ENCODE measurements at places on chromosomes 7 and 10. TPM values are rescaled to one million over a fixed set of nuclear protein-coding genes. Genes with fewer than 3 reads are reported as not detected.

DNA sequence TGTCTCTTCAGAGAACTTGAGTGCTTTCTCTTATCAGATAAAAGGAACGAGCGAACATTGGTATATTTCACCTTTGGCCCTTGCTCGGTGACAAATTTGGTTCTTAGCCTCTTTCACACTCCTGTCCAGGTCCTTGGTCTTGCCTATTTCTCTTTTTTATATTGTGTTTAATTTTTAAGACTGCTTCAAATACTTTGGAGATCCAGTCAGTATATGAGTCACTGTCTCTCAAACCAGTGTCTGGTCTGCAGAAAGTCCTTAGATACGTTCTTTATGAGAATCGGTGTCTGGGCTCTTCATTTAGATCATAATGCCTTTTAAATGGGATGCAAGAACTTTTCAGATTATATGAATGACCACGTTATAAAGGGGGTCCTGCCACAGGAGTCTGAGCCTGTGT lies 55.0 kb downstream of the PIK3AP1 start:
- no peak for DNase-seq

DNA sequence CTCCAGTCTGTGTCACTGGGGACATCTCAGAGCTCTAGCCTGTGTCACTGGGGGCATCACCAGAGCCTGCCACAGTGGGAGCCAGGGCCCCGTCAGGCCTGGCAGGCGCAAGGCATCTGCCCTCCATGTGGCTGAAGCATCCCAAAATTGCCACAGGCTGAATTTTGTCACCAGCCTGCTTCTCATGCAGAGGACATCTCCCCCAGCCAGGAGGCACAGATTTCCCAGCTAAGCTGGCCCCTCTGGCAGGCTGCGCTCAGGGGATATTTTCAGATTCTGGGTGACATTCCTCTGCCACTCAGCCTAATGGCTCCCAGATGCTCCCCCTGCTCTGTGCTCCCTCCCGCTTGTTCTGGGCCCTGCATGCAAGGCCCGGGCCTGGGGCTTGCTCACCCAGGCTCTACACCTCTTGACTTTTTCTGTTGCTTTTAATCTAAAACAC lies 64.6 kb downstream of the COL13A1 start:
- no peak for DNase-seq

GRCh38 chr7:135763261-135763660 lies 14.6 kb upstream of the FAM180A start:
- no peak for DNase-seq

DNA sequence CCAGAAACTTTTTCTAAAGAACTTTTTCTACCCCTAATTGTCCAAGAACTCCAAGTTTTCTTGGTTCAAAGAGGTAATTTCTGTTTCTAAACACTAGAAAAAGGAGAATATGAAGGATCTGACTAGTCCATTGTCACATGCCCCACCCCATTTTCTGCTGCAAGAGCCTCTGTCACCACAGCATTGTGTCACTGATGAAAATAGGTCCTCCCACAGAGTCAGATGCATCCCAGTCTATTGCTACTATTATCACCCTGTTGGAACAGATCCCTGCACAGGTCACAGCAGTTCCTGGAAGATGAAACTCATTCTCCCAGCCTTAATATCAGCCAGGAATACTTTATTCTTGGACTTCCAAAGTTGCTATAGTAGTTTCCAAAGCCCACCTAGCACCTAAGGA lies 7.5 kb upstream of the CFTR start:
- DNase-seq: no peak

GPRIN2 gene
- 29.2 TPM for total RNA-seq

TMEM236 gene
- total RNA-seq: 0.10 TPM

MYPN gene
- 0.17 TPM for total RNA-seq

Measured in renal cortical epithelial cell (primary cell).